NCI-H446 (cell line): ENCODE measurements at places on chromosomes 12 and 14.

DNA sequence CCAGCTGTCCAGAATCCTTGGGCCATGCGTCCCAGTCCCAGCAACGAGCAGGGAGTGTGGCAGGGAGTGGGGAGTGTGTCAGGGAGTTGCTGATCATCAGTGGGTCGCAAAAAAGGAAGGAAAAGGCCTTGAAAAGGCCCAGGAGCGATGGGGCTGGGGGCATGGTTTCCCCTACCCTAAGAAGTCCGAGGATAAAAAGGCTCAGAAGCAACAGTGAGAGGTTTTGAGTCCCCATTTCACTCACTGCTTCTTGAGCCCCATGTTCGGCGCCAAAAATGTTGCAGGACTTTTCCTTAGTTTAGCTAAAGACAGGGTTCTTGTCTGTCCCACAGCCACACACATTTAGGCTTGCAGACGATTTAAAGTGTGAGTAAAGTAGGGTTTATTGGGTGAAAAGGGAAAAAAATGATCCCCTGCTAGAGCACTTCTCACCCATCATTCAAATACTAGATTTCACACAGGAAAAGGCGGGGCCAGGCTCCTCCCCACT lies 189.5 kb downstream of the KCNC2 start:
- DNase-seq: no peak

DNA sequence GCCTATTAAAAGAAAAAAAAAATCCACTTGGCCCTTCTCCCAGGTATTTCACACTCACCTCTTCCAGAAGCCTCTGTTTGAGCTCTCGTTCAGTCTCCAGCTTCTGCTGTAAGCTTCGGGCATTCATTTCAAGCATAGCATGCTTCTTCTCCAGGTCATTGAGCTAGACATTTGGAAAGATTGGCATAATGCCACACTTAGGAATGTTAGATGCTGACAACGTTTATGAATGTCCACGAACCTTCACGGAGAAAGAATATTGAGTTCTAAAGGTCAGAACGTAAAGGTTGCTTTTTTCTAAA lies 60.5 kb downstream of the PRKAB1 start:
- no peak for DNase-seq

- DNase-seq: peak; percentile 12
These were observed 51.0 kb downstream of the TMX1 start for GRCh38 chr14:51291016-51291415.

DNA sequence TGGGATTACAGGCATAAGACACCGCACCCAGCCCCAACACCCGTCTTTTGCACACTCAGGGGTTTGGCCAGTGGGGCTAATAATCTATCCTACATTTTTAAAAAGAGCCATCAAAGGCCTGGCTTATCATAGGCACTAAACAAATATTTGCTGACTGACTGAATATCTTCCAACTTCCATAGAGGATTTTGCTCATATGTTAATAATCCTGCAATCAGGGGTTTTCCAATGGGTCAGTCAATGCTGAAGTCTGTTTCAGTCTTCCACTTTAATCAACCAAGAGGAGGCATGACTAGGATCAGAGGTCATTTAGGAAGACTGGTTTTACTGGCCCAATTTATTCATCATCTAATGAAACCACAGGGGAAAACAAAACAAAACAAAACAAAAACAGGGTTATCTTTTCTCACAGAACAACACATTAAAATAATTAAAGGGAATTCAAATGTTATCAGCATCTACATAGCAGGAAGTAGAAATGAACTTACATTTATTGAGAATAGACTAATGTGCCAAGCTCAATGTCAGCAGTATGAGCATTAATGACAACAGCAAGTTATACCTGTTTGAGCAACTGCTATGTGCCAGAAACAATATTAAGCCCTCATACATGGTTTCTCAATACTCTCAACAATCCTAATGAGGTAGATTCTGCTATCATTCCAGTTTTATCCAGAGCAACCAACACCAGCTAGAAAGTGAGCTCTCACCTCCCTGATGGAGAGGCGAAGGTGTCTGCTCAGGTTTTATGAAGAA lies 372.2 kb downstream of the EGLN3 start:
- no peak for DNase-seq

DNA sequence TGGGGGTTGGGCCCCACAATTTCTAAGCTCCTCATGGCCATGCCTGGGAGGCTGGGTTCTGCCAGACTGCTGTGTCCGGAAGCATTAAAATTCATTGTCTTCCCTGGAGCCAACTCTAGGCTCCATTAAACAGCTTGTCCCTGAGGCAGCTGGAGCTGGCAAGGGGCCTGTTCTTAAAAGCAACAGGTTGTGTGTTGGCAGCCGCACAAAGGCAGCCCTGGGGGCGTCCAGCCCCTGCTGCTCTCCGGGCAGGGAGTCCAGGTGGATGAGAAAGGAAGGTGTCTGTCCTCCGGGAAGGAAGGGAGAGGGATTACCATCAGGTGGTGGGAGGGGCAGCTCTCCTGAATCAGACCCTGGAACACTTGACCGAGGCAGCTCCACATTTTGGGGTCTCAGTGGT lies 98.9 kb downstream of the CHST11 start:
- DNase-seq: no peak

DNA sequence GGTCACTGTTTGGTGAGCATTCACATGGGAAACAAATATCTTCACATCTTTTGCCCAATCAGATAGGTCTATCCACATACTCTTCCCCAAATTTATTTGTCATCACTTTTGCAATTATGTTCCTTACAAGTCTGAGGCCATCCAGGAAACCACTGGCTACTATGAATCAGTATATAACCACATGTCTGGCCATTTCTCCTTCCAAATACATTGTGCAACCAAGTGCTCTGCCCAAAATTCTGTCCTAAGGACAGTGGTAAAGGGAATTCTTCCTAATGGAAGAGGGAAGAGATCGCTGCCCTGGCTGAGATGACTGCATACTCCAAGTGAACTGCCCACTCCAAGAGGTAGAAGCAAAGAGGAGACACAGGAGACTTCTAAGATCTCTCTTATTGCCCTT lies 148.9 kb upstream of the MAX start:
- DNase-seq: no peak

- DNase-seq: no peak
These were observed 7.7 kb upstream of the HPD start for GRCh38 chr12:121866331-121866730.

DNA sequence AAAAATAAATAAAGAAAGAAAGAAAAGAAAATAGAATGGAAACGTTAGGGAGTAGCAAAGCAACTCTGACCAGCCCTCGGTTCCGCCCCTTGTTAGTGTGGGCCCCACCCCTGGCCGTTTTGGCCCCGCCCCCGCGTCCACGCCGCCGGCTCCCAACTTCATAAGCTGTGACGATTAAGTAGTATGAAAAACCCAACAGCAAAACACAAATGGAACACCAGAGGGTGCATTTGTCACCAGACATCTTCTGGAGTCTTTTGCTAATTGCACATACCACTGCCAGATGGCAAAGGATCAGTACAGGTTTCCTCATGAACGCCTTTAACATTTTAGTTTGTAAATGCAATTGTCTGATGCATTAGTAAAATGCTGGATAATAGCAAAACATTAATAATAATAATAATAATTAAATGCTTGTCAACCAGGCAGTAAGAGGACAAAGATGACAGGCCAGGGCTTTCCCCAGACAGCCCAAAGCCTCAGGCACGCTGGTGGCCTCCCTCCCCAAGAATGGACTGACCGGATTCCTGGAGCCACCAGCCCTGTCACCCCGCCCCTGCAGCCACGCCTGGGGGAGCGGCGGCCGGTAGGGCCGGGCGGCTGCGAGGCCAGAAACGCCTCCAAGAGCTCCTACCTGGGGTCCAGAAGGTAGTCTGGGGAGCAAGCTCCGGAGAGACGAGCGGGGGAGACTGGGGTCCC lies 23.6 kb downstream of the HSP90AA1 start:
- peak; percentile 60 for DNase-seq

- no peak for DNase-seq
These were observed 163.6 kb upstream of the BMP4 start for GRCh38 chr14:54120260-54120659.

DNA sequence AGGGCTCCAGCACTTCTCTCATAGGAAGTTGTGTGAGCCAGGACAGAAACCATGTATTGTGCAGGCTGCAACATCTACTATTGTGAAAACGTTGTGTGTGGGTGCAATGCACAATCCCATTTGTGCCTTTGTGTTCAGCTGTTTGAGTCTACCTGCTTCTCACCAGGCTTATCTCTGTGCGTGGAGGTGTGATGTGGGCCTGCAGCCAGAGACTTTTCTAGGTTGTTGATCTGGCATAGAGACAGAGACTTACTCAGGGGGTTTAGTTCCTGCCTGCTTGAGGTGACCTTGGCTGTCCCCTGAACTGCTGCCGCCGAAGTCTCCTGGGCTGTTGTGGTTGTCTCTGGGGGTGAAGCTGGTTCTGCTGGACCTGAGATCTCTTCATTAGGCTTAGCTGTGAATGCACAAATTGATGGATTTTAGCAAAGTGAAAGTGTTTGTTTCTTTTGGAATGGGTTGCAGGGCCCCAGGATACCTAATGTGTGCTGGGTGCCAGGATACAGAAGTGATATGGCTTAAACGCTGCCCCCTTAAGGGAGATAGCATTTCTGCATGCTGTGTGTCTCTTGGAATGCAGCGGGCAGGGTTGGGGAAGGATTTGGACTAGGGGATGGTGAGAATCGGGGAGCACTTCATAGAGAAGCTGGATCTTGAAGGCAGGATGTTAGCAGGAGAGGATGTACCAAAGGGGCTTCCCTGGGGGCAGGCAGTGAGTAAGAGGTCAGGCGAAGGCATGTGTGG lies 2.5 kb downstream of the LACRT start:
- DNase-seq: no peak

- no peak for DNase-seq
These were observed 98.0 kb downstream of the GCH1 start for GRCh38 chr14:54804538-54805041.
